Activated CD8-positive, alpha-beta T cell treated with anti-CD3 and anti-CD28 coated beads for 36 hours (primary cell): ENCODE measurements at places on chromosomes 4 and X.

- DNase-seq: no peak
Measured at GRCh38 chrX:23788521-23788920, 5.5 kb downstream of the SAT1 start.

DNA sequence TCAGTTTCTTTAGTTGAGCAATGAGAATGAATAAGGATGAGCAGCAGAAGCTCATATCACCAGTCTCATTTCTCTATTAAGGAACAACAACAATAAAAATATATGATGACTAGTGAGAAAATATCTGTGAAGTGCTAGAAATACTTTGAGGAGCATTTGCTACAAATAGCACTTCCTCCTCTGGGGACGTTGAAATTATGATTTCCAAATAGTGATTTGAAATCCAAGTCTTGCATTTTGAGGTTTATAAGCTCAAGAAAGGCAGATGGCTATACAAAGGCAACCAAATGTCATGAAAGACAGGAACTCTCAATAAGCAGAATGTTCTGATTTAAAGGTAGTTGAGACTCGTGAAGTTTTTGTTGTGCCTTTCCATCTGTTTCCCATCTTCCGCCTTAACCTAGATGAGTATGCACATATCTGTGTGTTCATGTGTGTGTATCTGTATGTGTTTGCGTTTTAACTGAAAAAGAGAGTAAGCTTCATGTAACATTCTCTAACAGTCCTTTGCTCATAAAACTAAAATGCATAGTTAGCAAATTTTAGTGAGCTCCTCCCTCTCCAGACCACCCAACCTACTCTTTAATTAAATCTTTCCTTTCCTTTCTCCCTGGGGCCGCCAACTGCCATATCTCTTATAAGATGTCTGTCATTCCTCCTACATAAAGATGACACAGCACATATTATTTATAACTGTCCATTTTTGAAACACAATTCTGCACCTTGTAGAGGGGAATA lies 222.6 kb upstream of the RASGEF1B start:
- no peak for DNase-seq

DNA sequence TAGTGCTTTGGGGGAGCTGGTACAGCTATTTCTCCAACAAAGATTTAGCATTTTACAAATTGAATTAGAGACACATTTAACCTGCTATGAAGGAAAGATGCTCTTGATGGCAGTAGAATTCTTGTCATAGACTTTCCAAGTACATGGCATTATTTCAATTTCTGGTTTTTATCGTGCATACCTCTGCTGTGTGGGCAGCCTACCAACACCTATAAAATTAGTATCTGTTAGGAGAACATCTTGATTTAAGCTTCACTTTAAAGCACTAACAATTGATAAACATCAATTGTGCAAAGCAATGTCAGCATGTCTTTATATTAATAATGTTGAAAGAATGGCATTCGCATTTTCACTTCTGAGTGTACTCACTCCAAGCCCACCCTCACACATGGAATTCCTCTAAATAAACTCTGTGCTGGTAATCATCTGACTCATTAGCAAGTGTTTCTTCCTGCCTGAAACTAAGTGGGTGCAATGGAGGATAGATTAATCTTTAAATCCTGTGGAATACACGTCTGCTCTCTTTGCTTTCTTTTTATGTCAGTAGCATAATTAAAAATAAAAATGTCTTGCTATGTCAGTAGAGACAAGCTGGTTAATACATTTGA lies 279.8 kb upstream of the MAGEB18 start:
- no peak for DNase-seq

- no peak for DNase-seq
Measured at GRCh38 chrX:39782276-39782675, 315.5 kb downstream of the BCOR start.

DNA sequence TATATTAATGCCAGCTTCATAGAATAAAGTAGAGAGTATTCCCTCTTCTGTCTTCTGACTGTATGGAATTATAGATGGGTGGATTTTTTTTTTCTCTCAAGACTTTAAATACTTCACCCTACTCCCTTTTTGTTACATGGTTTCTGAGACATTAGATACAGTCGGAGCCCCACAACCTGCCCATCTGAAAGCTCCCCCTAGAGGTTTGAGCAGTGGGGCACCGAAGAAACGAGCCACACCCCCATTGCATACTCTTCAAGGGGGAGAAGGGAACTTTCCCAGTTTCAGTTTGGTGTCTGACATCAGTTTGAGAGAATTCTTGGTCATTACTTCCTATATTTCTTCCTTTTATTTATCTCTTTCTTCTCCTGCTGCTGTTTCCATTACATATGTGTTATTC lies 437.6 kb upstream of the AGA start:
- peak; percentile 3 for DNase-seq

- no peak for DNase-seq
Measured at GRCh38 chrX:109533005-109533404, 3.6 kb upstream of the NXT2 start.

DNA sequence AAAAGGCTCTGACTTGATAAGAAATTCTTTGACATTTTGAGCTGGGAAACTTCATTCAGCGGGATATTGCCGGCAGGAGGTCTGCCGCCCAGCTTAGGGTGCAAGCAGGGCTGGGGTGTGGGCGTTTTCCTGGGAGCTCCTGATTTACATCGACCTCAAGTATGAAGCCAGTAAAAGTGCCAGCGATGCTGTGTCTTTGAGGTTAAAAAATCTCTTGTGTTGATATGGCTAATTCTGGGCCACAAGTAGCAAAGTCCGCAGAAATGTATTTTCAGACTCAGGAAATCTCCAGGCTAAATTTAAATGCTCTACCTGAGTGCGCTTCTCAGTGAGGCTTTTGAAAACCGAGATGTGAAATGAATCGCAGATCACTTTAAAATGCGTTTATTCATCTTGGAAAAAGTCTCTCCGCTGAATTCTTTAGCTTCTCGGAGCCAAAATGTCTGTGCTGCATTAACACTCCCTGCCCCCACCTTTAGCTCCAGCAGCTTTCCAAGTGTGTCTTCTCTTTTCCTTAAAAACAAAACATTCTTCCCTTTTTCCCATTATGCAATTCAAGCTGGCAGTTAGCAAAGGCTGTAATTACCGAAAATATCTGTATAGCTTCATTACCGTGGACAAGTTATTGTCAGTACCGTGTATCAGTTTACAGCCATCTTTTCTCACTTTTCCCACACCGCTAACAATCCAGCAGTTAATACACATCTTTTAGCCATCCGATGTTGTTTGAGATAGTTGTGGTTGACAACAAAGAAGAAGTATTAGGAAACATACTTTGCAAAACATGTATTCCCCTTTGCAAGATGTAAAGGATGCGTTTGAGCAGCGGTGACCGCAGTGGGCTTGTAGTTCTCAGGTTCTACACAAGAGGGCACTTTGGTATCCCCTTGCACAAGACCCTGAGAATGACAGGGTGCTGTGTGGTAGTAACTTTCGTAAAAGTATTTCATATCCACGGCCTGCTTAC lies 136.0 kb upstream of the STX18 start:
- peak; percentile 18 for DNase-seq

- no peak for DNase-seq
Measured at GRCh38 chrX:138691186-138691585, 20.3 kb downstream of the FGF13 start.

DNA sequence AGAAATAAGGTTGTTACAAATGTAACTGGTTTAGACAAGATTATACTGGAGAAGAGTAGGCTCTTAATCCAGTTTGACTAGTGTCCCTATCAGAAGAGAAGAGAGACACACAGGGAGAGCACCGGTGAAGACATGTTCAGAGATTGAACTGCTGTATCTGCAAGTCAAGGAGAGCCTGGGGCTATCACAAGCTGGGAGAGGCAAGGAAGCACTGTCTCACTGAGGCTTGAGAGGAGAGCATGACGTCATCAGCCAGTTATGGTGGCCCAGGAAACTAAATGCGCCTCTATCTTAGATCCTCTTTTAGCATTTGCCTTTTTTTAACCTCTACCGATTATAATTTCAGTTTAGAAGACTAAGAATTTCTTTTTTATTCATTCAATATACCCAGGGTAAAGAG lies 583.4 kb downstream of the TRAM1L1 start:
- DNase-seq: no peak

- DNase-seq: no peak
Measured at GRCh38 chr4:99349338-99349737, 3.2 kb downstream of the ADH1C start.

GRCh38 chr4:175671491-175671934 lies 140.6 kb downstream of the GPM6A start:
- DNase-seq: no peak

- no peak for DNase-seq
Measured at GRCh38 chr4:158025131-158025530, 147.7 kb downstream of the GASK1B start.

- no peak for DNase-seq
Measured at GRCh38 chr4:112855058-112855457, 194.4 kb upstream of the ANK2 start.

DNA sequence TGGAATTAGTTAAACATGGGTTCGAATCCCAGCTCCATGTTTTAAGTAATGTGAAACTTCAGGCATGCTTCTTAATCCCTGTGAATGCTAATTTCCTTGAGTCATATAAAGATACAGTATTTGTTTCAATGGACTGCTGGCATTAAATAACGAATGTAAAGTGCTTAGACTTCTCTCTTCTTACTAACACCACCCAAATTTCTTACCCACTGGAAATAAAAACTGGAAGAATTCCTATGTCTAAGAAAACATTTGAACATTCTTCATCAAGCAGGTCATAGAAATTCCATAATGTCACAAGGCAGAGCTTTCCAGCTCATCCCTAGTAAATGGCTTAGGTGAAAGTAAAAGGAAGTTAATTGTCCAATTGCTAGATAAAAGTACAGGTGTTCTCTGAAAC lies 172.5 kb downstream of the ANK2 start:
- no peak for DNase-seq

DNA sequence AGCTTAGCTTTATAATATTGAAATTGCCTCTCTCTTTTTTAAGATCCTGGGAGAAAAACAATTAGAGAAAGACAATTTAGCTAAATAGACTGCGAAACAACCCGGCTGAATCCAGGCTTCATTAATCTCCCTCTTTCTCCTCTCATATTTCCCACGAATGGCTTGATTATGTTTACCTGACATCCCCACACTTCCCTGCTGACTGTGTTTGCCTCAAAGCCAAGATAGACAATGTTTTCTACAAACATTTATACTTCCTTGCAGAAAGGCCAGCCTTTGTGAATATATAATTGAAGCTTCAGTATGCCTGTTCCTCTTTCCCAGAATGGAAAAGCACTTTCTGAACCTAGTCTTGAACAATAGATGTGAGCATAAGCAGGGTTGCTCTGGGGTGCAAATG lies 566.8 kb downstream of the PDHA2 start:
- no peak for DNase-seq

DNA sequence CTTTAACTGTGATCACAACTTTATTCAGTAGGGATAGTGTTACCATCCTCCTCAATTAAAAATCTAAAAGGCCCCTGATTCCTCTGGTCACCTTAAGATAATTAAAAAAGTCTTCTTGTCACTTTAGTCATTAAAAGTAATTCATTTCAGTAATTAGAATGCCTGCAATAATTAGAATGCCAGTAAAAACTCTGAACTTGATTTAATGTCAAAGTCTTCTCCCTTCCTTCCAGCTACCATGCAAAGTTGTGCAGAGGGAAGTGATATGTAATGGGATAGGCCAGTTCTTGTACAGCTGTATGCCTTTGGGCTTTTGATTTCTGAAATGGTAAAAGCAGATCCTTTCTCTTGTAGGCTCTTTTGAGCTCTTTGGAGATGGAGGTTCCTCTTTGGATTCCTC lies 417.2 kb downstream of the ADAM29 start:
- no peak for DNase-seq

DNA sequence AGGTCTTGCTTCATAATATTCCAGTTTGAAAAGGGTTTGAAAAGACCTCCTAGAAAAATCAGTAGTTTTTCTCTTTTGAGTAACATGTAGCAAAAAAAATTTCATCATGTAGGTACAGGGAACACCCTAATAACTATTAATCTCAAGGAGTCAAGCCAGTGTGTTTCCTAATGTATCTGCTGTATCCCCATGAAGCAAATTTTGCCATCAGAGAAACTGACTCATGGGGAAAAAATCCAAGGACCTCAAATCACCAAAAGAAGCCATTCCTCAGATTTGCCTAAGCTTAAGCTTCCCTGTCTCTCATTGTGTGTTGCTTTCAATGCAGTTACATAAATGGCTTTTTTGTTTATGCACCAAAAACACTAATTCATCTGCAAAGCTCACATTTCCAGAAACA lies 29.7 kb downstream of the F9 start:
- DNase-seq: no peak

- no peak for DNase-seq
Measured at GRCh38 chr4:119493419-119493818, 135.2 kb downstream of the PDE5A start.

GRCh38 chr4:3644849-3645627 lies 112.8 kb upstream of the LRPAP1 start:
- no peak for DNase-seq

DNA sequence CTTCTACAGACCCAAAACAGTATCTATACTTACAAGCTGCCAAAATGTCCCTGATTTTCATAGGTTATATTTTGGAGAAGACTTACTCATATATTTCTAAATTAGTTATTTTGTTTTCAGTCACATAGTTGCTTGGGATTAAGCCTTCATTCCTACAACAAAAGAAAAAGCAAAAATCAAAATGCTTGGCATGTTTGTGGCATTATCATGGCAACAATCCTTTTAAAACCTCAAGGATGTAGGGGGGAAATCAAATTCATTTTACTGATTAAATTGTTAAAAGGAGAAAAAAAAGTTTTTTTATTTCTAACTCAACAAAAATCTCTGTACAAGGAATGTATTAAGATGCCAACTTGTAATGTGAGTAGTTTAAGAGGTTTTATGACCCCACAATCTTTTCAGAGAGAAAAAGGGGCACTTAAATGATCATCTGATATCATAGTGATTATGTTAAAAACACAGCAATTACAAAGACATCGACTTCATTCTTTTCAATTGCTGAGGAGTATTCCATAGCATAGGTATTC lies 23.5 kb downstream of the TXK start:
- DNase-seq: no peak

- no peak for DNase-seq
Measured at GRCh38 chr4:144709159-144709558, 63.2 kb downstream of the HHIP start.

DNA sequence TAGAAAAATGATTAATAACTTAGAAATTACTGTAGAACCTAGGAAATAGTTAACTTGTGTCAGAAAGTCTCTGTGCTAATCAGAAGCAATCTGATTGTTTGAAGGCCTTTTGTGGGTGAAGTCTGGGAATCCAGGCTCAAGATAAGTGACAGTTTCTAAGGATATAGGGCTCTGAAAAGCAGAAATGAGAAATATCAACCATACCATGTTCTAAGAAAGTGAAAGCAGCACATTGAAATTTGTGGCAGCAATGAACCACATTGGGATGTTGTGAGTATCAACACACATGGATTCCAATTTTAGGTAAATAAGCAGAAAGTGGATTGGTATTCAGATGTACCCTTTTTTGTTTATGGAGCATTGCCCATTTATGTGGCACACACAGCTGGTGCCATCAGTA lies 464.6 kb downstream of the IL15 start:
- no peak for DNase-seq

- no peak for DNase-seq
Measured at GRCh38 chr4:183333983-183334382, 11.8 kb upstream of the CLDN24 start.

GRCh38 chr4:67678612-67679011 lies 22.3 kb downstream of the UBA6 start:
- DNase-seq: no peak

- no peak for DNase-seq
Measured at GRCh38 chr4:174418640-174419212, 103.6 kb downstream of the HPGD start.

GRCh38 chr4:39818646-39819045 lies 120.7 kb downstream of the UBE2K start:
- DNase-seq: no peak
